A375 (cell line): ENCODE measurements at places on chromosomes 13 and 19. TPM values are rescaled to one million over a fixed set of nuclear protein-coding genes. Genes with fewer than 3 reads are reported as not detected.

VAV1 gene
- not detected in 2 replicates for total RNA-seq

LIPE gene
- 3.7 and 3.9 TPM in 2 replicates for total RNA-seq

ZNF793 gene
- 1.7 and 1.9 TPM in 2 replicates for total RNA-seq

LILRB3 gene
- total RNA-seq: not detected in 2 replicates
